ENCODE measurements at places on chromosomes 6 and 20.
A peak's percentile ranks its signal among the peaks of the same experiment; 100 is the strongest.

GRCh38 chr20:21508230-21509078, 5.4 kb downstream of the NKX2-2 start:
- no peak for DNase-seq

DNA sequence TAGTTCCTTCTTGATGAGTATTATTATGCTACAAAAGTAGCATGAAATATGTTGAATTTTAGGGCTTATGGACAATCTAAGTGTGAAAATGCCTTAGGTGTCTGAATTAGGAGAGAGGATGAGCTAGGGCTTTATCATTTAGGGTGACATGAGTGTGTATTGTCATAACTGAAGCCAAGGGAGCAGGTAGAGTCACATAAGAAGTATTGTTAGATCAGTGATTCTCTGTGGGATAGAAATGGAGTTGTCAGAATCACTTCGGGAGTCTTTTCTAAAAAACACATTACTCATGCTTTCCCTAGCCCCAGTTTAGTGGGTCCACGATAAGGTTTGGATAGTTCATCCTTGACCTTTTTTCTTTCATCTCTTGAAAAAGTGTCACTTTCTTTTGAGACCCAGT, 16.4 kb downstream of the ZFAND3 start:
- no peak for DNase-seq

- DNase-seq = no peak
These were observed 86.6 kb downstream of the JARID2 start for GRCh38 chr6:15332446-15332845.

DNA sequence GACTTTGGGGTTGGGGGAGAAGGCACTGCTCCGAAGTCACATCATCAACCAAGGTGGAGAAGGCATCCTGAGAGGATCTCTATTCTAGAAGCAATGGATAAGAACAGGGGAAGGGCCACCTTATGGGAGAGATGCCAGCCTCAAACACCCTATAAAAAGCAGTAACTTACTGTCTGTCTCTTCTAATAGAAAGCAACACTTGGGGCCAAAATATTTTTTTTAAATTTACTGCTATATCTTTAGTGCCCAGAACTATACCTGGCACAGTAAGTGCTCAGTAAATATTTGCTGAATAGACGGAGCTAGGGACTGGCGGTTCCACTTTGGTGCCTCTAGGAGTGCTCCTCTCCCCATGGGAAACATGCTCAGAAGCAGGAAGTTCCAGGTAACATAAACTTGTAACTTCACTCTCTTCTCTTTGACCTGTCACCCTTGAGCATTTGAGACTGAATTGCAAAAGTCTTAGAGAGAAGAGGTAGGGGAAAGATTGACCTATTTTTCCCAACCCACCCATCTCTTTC, 807 bp upstream of the OTOR start:
- no peak for DNase-seq

GRCh38 chr20:62928246-62928939, 2.1 kb upstream of the DIDO1 start:
- no peak for DNase-seq

DNA sequence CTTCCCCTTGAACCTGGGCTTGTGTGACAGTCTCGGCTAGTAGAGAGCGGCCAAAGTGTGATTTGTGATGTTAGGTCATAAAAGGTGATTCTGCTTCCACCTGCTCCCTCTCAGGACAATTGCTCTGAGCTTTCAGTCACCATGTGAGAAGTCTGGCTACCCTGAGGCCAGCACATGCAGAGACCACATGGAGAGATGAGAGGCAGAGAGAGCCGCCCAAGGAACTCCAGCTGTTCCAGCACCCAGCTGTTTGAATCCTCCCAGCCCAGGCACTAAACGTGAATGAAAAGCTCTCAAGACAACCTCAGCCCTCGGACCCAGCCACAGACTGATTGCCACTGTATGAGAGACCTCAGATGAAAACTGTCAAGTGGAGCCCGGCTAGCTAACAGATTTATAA, 143.4 kb upstream of the EEF1E1 start:
- no peak for DNase-seq

GRCh38 chr6:142728910-142729481, 216.0 kb downstream of the HIVEP2 start:
- no peak for DNase-seq

DNA sequence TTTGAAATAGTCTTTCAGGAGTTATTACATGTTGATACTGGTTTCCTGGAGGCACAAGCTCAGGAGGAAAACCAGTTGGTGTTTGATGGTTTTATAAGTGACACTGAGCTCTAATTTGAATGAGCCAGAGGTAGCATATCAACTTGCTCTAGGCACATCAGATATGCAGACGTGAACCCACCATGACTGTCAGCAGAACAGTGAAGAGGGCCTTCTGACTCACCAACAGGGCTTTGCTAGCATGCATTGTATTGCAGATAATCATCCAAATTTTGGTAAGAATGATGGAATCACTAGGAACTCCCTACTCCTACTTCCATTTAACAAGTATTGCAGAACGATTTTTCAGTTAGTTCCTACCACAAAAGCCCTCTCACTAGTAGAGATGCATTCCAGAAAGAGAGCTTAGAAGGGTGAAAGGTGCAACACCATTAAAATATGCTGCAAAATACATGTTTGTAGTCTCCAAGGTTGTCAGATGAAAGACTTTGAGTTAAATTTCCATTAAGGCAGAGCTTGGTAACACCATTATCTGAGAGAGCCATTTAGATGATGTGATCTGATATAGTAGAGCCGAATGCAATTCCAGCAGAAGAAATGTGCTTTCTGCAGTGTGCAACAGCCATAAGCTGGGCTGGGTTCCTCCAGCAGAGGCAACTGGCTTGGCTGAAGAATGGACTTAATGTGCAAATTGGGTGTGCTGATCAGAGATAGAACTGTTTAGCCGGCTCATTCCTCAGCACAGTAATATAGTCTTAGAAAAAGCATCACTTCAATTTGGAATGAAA, 968.7 kb upstream of the ADGRB3 start:
- DNase-seq = no peak

- DNase-seq = no peak
These were observed 68.1 kb upstream of the CEP85L start for GRCh38 chr6:118719351-118720124.

DNA sequence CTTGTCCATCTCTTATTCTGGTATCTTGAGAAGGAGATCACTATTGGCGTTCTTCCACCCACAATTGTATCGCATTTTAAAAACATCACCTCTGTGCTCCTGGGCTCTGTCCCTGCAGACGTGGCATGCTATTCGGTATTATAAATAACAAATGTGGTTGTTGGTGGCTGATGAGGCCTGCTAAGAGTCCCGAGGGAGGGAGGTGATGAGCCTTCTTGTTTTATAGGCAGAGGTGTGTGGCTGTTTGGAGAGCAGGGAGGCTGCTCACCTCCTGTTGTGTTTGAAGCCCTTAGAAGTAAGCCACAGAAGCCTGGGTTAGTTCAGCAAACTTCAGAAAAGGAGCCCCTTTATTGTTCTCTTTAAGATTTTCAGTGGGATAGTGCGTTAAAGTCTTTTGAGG, 15.6 kb downstream of the MANBAL start:
- no peak for DNase-seq

GRCh38 chr6:89310929-89311328, 4.2 kb downstream of the GABRR2 start:
- peak; percentile 39 for DNase-seq

DNA sequence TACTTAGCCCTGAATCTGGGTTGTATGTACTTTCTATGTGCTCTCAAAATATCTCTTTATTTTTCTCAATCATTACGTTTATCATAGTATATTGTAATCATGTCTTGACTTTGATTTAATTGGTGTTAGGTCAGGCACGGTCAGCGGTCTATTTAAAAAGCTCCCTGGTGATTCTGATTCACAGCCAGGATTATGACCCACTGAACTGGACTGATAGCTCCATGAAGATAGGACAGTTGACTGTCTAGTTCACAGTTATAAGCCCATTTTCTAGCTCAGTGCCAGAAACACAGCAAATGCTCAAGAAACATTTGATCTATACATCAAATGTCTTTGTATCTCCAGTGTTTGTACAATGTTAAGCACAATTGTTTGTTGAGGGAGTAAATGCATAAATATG, 111.5 kb upstream of the CCN2 start:
- DNase-seq = no peak

GRCh38 chr6:17021539-17021889, 80.3 kb upstream of the STMND1 start:
- peak; percentile 15 for DNase-seq
